Pancreas (tissue), 10 donors: ENCODE measurements at places on chromosomes 12 and 14.

DNA sequence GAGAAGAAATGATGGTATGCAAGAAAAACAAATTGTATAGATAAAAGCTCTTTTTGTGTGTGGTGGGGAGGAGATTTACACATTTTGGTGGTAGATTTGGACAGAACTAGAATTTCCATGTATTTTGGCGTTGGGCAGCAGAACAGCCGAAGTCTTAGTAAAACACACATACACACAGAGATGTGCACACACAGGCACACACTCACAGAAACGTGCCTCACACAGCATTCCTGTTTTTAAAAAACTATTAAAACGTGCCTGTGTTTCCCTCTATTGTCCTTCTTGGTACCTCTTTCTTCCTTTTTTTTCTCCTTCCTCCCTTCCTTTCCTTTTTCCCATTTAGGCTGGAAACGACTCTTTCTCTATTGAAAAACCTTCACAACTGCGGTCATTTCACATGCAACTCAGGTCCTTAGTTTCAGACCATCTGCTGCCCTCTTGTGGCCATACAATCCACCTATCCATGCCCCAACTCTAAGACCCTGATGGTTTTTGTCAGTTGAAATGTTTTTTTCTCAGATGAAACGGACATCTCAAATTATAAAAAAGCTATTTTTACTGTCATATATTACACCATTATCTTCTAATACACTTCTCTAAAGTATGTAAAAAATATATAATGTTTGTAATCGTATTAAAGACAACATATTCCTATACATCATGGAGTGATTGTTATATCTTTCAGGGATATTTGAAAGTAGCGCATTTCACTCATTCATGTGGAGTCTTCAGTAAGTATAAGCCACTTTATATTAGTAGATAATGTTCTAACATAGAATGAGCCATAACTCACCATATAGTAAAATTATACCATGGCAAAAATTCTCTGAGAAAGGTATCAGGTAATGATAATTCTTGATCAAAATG, 386.7 kb upstream of the NOVA1 start:
- DNase-seq = no peak

- no peak for DNase-seq
Measured at GRCh38 chr14:98951521-98952152, 320.4 kb downstream of the BCL11B start.

DNA sequence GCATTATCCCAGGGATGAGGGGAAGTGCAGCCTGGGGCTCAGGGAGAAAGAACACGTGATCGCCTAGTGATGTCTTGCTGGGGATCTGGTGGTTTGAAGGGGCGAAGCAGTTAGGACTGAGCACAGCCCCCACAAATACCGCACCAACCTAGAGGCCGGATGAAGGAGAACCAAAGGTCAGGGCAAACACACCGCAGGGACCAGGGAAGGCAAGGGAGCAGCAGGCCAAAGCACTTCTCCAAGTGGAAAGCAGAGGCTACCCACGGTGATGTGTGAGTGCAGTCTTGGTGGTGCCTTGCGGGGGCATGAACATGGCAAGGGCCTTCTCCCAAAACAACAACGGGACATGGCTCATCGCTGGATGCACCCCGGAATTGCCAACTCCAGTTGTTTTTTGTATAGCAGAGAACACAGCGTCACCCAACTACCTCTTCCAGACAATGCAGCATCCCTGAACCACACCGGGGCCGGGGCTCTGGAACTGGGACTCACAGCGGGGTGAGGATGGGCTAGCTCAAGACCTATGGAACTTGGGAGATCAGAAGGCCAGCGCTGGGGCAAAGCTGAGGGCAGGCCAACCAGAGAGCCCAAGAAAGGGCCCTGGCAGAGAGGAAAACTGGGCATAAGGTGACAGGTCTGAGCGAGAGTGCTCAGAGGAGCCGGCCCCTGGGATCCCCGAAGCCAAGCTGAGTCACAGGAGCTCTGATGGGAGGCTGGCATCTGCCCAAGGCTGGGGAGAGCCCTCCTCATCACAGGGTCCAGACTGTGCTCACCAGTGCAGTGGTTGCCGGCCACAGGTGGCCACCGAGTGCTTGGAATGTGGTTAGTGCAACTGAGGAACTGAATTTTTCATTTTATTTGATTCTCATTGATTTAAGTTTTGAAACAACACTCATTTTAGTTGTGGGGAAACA, 11.1 kb downstream of the GALNT16 start:
- DNase-seq = no peak

DNA sequence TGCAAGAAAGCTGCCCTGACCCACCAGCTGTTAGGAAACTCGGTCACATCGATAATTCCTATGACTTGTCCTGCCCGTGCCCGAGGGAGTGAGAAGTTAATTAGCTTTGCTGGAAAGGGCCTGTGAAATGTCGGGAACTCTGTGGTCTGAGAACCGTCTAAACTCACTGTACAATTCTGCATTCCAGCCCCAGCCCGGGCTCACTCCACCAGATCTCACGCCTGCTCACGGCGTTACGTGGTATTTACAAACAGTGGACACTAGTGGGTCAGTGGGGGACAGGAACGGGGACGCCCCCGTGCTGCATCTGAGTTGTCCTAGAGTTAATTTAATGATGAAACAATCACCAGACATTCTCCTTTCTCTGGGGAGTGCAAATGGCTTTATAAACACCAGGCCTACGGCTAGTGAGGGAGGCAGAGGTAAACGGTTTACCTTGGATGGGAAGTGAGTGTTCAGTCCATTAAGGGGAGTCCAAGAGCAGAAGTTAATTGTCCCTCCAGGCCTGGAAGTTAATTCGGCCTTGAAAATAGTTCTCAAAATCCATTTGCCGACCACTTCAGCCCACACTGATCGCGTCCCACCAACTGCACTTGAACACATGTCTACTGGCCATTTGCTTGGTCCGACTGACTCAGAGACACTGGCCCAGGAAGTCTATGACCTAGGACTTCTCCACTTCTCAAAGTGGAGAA, 93.5 kb upstream of the MED13L start:
- no peak for DNase-seq

DNA sequence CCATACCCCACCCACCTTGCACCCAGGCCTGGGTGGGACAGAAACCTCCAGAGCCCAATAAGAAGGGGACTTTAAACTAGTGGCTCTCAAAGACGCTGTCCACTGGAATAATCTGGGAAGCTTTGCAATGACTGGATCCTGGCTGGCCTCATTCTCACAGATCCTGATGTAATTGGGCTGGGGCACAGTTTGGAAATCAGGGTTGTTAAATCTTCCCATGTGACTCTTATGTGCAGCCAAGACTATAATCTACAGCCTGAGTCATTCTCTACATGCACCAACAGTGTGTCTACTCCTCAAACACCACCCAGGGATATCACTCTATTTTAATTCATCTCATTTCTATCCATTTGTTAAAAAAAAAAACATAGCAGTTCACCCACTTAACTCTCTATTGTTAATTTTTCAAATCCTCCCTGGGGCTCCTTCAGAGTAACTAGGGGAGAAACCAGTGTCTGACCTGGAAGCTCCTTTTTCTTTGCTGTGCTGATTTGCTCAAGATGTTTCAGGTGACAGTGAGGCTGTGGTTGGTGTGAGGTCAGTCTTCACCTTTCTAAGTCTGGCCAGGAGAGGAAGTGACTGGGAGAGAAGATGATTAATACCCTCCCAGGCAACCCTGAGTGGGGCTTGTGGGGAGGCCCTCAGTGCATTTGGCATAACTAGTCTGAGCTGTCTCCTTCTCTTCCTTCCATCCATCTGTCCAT, 211.6 kb upstream of the SFSWAP start:
- DNase-seq = no peak

GRCh38 chr14:67186172-67186768, 3.0 kb upstream of the GARIN2 start:
- DNase-seq = no peak

DNA sequence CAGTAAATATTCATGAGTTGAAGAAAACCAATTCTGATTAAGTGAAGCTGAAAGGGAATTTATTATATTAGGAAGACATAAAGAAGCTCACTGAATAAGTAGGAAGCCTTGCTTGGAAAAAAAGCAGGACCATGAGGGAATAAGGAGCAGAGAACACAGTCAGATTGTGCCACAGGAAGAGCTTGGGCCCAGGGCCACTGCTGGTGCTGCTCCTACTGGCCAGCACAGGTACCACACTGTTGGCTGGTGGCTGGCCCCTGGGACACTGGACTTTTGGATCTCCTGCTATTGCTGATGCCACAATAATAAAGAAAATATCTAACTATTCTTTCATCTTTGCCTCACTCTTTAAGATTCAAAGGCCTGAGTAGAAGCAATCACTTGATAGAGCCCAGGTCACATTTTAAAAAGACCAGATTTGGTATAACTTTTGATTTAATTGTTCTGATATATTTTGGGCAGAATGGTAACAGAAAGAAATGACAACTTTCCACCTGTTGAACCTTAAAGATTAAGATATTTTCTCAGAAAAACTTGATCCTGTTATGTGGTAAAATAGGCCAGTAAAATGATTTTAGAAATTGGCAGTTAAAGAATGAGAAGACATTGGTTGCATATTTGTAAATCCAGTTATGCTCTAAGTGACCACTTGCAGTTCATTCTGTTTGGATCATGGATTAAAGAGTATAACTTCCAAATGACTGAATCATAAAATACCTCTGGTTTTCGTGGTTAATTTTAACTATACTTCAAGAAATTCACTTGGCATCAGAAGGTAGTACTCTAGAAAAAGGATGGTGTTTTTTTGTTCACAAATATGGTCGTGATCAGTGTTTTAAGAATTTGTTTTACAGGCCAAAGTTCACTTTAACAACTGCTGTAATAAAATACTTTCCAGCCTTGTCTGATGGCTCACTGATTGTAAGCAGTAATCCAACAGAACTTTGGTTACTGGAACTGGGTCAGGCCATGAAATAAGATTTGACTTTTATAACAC, 68.3 kb downstream of the DERA start:
- DNase-seq = no peak

DNA sequence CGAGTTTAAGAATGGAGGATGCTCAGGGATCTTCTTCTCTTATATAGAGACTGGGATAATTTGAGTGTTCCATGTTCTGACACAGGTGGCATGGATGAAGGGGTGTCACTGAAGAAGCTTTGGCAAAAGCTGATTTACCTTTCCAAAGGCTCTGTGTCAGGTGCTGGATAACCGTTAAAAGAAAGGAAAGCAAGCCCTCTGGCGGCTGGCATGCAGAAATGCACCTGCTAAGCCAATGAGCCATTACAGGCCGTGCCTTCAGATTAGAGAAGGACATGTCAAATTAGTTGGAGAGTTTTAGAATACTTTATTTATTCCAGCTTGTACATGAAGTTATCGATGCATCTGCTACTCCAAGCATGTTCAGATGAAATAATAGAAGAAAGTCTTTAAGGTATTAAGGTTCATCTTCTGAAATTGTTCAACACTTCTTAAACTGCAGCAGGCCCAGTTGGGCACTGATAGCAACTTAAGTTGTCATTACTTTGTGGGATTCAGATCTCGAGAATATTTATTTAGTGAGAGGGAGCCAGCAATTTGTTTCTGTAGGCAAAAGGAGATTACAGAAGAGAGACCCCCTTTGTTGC, 678.2 kb downstream of the NRXN3 start:
- DNase-seq = peak; percentile 71

- no peak for DNase-seq
Measured at GRCh38 chr14:66087231-66087630, 398.9 kb upstream of the CCDC196 start.
